ENCODE measurements at places on chromosomes 5 and 9.

DNA sequence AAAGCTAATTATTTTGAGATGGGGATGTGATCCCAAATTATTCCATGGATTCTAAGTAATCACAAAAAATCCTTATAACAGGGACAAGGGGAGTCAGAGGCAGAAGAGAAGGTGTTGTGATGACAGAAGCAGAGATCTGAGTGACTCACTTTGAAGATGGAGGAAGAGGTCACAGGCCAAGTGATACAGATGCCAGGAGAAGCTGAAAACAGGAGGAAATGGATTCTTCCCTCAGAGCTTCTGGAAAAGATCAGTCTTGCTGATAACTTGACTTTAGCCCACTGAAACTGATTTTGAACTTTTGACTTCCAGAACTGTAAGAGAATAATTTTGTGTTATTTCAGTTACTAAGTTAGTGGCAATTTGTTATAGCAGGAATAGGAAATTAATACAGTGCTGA lies 105.3 kb downstream of the GCNT1 start:
- DNase-seq, result no peak

GRCh38 chr5:60178101-60178500 lies 284.6 kb upstream of the PDE4D start:
- no peak for DNase-seq

GRCh38 chr5:124239572-124239971 lies 506.9 kb downstream of the ZNF608 start:
- DNase-seq, result no peak

DNA sequence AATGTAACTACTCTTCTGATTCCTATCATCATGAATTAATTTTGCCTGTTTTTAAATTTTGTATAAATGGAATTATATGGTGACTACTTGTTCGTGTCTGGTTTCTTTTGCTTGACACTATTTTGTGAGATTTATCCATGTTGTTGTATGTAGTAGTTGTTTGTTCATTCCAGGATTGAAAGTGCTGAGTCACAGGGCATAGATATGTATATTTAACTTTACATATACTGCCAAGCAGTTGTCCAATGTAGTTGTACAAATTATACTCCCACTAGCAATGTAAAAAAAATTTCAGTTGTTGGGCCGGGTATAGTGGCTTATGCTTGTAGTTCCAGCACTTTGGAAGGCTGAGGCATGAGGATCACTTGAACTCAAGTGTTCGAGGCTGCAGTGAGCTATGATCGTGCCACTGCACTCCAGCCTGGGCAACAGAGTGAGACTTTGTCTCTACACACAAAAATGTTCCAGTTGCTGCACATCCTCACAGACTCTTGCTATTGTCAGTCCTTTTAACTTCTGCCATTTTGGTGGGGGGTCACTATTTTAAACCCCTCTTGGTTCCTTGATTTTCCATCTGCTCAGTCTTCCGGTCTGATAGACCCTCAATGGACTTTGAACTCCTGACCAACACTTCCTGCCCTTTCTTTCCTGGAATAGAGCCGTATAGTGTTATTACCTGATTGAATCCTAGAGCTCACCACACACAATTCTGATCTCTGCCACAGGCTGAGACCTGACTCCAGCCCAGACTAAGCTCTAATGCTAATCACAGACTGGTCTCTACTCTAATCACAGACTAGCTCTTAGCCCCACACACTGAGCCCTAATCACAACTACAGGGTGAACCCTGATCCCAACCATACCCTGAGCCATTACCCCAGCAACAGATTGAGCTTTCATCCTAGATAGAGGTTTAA lies 69.3 kb upstream of the MELK start:
- DNase-seq, result no peak

- DNase-seq, result no peak
These were observed 1652.3 kb upstream of the WWC1 start for GRCh38 chr5:166639151-166639550.

- no peak for DNase-seq
These were observed 11.4 kb upstream of the ZDHHC12 start for GRCh38 chr9:128735373-128735772.

DNA sequence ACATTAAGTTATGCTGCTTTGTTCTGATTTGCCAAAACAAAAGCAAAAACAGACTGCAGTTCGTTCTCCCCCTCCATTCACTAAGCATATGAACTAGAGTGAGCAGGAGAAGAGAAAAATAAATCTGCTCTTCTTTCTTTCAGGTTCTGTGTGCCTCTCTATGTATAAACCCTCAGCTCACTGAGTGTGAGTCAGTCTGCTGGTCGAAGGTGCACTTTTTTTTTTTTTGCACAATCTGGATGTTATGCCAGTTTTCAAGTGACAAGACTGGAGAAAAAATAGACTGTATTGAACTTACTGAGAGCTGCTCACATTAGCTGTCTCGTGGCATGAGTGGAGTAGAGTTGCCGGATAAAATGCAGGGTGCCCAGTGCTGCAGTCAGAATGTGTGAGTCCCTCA lies 244.6 kb upstream of the ATP10B start:
- DNase-seq, result no peak

- DNase-seq, result no peak
These were observed 140.1 kb downstream of the PAM start for GRCh38 chr5:102895234-102895633.

DNA sequence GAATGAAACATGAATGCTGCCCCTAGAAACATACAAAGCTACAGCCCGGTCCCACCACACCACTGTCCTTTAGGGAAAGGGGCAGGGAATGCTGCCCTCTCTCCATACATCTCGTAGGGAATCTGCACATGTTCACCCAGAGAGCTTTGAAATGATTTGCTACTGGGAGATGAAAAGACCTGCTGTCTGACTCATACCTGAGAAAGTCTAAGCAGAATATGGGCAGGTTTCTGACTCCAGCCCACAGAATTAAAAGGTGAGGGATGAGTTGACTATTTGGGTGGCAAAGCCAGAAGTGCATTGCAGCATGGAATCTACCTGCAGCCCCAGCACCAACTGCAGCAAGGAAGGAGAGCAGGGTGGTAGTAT lies 297.9 kb downstream of the TLE1 start:
- DNase-seq, result no peak

DNA sequence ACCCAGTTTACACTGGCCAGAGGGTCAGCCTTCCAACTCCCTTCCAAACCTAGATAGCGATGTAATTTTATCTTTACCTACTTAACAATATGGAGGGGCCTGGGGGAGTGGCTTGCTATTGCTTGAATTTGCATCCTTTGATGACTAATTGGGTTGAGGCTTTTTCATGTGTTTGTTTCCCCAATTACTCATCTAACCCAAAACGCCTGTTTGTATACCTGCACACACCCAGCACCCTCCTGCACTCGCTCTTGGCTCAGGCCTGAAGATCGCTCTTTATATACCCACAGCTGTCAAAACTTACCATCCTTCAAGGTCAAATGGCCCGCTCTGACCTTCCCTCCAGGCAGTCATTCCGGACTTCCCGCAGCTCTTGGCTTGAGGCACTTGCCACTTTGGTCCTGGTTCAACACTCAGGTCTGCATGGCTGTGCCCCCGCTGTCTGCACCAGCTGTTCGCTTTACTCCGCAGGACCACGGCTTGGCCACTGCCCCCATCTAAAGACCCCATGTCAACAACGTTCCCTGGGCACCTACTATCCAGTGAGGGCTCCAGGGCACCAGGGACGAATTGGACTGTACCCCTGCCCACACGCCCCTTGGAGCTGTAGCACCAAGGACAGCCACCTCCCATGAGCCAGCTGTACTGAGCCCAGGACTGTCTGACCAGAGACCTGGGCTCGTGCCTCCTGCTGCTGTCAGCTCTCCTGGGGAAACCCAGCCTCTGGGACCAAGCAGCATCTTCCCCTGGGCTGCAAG lies 76.1 kb upstream of the ADAMTS2 start:
- no peak for DNase-seq

DNA sequence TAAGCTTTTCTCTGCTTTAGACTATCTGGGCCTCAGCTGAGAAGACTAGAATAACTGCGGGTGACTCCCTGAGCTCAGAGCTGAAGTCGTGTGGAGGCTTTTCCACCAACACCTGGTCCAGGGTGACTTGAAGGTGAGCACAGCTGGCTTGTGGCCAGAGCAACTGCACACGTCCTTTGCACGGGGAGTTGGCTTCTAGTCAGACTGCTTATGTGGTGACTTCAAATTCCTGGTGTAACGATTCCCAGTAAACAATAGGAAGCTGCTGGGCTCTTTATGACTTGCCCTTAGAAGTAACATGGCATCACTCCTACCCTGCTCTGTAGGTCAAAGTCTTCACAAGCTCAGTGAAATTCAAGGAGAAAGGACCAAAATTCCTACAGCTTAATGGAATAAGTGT lies 800.6 kb upstream of the CDH6 start:
- no peak for DNase-seq

DNA sequence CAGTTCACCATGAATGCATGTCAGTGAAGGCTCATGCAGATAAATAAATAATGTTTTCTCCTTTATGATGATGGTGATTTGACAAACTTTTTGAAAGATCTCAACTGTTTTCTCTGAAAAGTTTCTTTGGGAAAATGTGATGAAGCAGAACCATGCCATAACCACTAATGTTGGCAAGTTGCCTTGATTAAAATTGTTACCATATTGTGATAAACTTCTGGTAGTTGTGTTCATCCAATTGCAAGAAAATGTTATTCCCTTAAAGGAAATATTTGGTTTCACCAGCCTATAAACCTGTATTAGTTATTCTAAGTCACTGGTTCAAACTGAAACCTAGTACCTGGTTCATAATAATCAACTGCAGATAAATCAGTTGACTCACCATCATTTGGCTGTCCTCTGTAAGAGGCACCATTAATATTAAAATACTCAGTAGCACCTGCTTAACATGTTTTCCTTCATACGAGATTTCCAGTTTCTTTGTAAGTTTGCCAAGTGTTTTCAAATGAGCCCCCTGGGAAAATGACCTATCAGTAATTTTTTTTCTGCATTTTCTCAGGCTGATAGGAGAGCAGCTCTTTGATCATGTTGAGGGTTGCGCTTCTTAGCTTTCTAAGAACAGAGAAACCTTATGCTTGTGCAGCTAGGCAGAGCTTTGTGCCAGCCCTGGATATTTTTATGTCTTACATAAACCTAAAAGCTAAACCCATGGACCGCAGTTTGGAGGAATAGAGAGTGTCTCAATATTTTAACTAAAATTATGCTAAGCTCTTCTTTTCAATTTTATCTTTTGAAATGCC lies 88.0 kb downstream of the LURAP1L start:
- DNase-seq, result no peak

DNA sequence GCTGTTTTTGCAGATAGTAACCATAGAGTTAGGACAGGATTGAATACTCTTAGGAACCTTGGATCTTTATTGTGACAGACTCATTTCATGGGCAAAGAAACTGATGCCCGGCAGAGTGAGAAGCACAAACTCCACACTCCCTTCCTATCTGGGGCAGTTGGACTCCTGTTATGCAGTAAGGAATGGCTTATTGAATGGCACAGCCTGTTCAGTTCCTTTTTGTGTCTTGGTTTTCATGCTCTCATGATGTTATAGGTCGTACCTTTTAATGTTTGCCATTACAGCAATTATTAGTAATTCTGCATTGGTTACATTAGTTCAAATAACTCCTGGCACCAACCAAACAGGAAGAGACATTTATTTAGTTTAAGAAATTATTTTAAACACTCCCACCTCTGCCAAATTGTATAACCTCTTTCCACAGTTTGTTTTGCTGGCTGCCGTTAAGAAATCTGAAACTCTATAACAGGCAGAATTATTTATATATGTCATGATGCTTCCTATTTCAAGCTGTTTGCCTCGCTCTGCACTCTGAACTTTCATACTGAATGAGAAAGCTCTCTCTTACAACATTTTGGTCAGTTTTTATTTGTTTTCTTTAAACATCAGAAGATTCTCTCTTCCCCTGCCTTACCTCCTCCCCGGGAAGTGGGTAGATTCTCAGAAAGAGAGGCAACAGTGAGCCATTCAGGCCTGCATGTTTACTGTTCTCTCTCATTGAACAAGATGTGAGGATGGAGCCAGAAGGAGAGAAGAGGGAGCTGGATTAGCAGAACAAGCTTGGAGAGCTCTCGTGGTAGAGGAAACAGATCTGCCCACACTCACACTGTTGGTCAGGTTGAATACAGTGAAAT lies 144.4 kb downstream of the ARHGEF28 start:
- DNase-seq, result no peak

All from activated CD4-positive, alpha-beta T cell treated with anti-CD3 and anti-CD28 coated beads for 24 hours (primary cell).